SK-N-SH (cell line): ENCODE measurements at places on chromosomes 2 and 18. TPM values are rescaled to one million over a fixed set of nuclear protein-coding genes. Genes with fewer than 3 reads are reported as not detected.

GRCh38 chr2:203534621-203535077 lies 452 bp downstream of the RAPH1 start:
- peak; percentile 87 for DNase-seq

DNA sequence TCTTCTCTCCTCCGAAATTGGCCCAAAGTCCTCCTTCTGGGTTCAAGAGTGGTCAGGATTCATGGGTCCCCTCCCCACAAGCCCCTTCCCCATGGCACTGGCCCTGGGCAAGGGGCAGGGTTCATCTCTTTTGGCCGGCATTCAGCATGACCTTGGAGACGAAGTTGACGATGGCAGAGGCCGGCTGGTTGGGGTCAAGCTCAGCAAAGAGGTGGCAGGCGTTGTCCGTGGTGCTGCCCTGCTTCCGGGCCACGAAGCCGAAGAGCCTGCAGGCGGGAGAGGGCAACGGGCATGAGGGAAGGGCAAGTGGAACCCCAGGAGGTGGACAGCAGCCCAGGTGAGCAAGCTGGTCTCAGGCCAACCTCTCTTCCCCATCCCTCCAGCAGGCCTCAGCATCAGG lies 198.5 kb downstream of the TNS1 start:
- DNase-seq: no peak

DNA sequence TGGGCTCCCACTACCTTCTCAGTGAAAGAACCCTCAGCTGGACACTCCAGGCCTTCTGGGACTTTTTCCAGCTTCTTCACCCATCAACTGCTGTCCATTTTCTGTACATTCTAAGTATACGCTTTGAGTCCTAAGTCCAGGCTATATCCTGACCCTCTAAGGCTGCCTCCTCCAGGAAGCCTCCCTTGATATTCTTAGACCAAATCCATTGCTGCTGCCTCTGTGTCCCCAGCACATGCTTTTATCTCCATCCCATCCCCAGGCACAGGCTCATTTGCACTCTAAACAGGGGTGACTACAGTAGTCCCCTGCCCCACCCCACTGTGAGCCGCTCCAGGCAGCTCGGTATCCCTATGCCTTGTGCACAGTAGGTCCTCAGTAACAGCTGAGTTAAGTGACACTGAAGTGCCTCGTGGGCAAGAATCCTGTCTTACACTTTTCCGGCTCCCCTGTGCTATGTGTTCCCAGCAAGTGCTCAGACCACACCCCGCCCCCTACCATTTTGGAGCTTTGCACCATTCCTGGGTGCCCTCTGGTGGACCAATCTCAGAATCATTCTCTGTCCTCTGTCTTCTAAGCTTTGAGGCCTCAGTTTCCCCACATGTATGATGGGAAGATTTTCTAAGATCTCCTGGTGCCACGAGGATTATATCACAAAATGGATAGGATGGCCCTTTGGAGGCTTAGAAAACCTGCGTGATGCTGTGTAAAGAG lies 34.9 kb downstream of the EMX1 start:
- DNase-seq: no peak

Gene TUBB8B
- polyA plus RNA-seq: not detected in 2 replicates

Gene NEDD4L
- polyA plus RNA-seq: 11.0 and 13.2 TPM in 2 replicates

GRCh38 chr2:147026664-147027295 lies 818.0 kb upstream of the ACVR2A start:
- DNase-seq: no peak

- DNase-seq: no peak
Measured at GRCh38 chr2:234631646-234632514, 135.0 kb upstream of the ARL4C start.

GRCh38 chr2:46643951-46644350 lies 164.6 kb downstream of the TMEM247 start:
- DNase-seq: no peak

Gene TAF4B
- polyA plus RNA-seq: 1.3 and 1.6 TPM in 2 replicates

GRCh38 chr2:127398239-127398590 lies 10.4 kb upstream of the MAP3K2 start:
- peak; percentile 70 for DNase-seq

- DNase-seq: no peak
Measured at GRCh38 chr2:75475976-75476375, 84.8 kb downstream of the EVA1A start.

DNA sequence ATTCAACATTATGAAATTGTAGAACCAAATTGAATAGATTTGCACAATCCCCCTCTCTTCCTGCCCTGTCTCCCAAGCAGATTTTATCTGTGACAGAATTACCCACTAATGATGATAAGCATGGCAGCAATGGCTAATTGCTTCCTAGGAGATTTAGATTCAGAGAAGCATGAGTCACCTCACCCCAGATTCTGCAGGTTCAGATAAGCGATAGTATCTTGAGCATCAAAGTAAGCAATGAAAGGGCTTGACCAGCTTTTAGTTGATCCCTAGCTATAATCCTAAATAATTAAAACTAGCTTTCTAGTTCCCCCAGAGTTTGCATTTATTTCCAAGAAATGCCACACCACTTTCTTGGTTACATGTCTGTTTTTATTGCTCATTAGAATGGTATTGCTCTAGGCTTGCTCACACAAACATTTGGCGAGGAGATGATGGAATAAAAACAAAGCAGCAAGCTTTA lies 204.3 kb downstream of the GULP1 start:
- peak; percentile 29 for DNase-seq

- no peak for DNase-seq
Measured at GRCh38 chr2:119741001-119741400, 18.7 kb upstream of the PTPN4 start.

Gene FAM161A
- 0.90 and 1.2 TPM in 2 replicates for polyA plus RNA-seq

DNA sequence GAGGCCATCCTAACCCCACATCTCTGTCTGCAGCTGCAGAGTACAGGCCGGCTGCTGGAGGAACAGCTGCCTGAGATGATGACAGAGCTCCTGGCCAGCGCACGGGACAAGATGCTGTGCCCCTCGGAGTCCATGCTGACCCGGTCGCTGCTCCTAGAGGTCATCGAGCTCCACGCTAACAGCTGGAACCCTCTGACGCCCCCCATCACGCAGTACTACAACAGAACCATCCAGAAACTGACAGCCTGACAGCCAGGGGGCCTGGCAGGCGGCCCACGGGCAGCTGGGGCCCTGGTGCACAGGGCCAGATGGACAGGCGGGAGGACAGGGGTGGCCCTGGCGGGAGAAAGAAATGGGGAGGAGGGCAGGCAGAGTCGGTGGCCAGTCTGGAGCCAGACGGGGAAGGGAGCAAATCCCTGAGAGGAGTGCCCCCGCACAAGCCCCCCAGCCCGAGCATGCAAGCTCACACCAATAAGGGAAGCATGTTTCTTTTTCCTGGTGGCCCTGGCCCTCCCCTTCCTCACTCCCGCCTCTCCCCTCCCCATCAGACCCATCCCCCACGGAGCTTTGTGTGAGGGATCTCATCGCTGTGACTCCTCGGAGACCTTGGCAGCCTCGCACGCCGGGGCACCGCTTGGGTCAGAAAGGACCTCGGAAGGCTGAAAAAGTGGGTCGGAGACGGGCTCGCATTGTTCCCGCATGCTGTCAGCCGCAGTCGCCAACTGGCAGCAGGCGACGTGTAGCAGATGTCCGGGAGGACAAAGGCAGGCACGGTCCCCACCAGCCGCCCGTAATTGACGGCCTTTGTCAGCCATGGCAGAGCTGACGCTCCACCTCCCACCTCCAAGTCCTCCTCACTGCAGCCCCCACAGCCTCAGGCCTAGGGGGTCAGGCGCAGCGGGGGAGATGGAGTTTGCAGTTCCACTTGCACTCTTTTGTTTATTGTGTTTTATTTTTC lies 91.2 kb downstream of the SMAD7 start:
- DNase-seq: peak; percentile 92

GRCh38 chr2:203413796-203414195 lies 85.6 kb downstream of the ABI2 start:
- DNase-seq: no peak

Gene ZNF521
- polyA plus RNA-seq: 14.1 and 17.8 TPM in 2 replicates

Gene CASP8
- polyA plus RNA-seq: 13.1 and 15.6 TPM in 2 replicates

Gene ZNF396
- 0.41 and 0.76 TPM in 2 replicates for polyA plus RNA-seq

Gene ABCB11
- polyA plus RNA-seq: not detected in 2 replicates

- DNase-seq: no peak
Measured at GRCh38 chr2:135945526-135945925, 39.9 kb downstream of the DARS1 start.

Gene PSMA8
- polyA plus RNA-seq: not detected in 2 replicates
